ENCODE measurements at places on chromosomes 11 and 22.

GRCh38 chr22:43185860-43186261 is 1.1 kb downstream of the TTLL12 start:
- DNase-seq, result no peak

- DNase-seq, result no peak
Observed at GRCh38 chr11:81967242-81967641, 766.4 kb downstream of the FAM181B start.

- no peak for DNase-seq
Observed at GRCh38 chr11:126475014-126475991, 119.8 kb downstream of the ST3GAL4 start.

- DNase-seq, result no peak
Observed at GRCh38 chr22:19055801-19056200, 66.4 kb downstream of the DGCR2 start.

DNA sequence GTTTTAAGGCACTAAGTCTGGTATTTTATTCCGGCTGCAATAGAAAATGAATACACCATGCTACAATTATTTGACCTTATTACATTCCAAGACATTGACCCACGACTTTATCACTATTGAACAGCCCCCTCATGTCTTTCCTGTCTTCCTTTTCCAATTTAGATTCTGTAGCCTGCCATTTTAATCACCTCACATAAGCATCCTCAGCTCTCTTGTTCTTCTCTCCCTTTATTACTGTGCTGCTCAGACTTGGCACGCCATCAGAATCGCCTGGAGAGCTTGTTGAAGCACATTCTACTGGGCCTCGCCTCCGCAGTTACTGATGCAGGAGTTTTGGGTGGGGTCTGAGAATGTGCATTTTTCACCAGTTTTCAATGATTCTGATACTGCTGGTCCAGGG is 38.7 kb upstream of the SWAP70 start:
- no peak for DNase-seq

DNA sequence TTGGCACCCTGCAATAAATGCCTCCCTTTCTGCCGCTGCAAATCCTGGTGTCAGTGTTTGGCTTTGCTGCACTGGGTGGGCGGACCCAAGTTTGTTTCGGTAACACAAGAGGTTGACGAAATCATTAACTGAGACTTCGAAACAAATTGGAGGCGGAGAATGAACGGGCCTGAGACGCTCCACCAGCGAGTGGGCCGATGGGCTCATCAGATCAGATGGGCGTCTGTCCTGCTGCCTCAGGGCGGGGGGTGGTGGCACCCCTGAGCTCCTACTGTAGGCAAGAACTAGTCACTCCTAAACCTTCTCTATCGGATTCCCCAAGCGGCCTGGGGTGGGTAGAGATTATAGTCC is 918 bp upstream of the CAPN5 start:
- DNase-seq, result no peak

- no peak for DNase-seq
Observed at GRCh38 chr11:18641677-18642076, 7.5 kb upstream of the SPTY2D1 start.

DNA sequence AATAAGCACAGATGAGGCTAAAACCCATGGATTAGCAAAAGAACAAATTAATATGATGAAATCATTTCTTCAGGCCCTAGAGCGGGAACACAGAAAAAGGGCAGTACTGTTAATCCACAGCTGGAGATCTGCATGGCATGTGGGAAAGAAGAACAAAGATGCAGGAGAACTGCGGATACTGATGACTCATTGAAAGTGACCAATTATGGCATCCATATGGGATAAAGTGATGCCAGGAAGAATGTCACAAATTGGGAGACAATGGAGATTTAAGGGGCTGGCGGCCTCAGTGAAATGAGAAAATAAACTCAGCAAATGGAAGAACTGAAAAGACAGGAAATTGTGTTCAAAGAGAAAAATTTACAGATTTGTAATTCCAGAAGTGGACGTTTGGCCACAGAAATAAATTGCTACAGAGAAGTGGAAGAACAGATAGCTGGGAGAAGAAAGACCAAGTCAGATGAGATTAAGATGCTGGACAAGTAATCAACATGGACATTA is 39.4 kb downstream of the SIK3 start:
- no peak for DNase-seq

GRCh38 chr22:33891455-33891854 is 28.8 kb downstream of the LARGE1 start:
- DNase-seq, result no peak

- DNase-seq, result no peak
Observed at GRCh38 chr22:35400501-35400790, 506 bp downstream of the MCM5 start.

- DNase-seq, result no peak
Observed at GRCh38 chr11:127461241-127462064, 460.9 kb upstream of the KIRREL3 start.

DNA sequence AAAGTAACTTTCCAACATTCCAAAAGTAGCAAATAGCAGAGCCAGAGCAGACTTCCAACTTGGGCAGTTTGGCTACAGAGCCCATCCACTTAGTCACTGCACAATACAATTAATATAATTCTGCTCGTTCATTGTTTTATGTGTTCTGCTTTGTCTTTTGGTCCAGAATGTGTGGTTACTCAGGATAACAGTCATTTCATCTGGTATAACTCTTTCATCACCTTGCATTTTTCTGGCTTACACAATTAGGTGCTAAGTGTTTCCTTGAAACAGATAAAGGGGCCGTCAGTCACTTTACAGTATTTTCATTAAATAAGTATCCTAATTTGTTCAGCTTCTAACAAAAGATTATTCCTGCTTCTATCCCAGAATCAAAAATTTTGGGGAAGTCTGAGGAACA is 87.2 kb downstream of the LARGE2 start:
- DNase-seq, result no peak

DNA sequence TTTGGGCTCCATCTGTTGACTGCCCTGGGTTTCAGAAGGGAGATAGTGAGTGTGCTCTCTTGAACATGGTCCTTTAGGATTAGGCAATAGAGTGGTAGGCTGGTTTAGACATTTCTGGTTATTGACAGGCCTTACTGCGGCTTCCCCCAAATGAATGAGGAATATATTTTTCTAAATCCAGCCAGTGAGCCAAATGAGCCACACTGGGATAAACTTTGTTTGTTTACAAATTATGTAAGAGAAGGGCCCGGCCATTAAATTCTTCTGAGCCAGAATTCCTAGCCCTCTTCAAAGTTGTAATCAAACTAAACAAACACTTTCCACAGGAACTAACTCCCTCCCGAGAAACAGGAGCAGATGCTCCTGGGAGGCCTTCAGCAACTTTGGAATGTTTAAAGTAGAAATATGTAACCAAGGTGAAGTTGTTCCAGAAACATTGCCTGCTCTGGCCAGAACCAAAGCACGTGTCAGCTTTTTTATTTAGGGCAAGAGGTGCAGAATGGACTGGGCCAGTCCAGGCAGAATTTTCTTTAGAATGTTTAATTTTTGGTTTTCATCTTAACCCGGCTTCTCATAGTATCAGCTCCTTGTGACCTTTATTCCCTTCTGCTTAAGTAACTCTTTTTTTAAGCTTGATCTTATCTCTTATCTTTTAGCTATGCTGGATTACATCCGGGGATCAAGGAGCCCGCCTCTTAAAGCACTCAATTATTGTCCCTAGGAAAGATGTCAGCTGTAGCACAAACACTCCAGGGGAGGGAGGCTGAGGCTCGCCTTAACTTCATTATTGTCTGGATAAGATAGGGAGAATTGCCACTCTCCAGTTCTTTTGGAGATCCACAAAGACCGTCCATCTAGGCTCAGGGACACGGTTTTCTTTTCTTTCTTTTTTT is 28.7 kb downstream of the ZNRF3 start:
- no peak for DNase-seq

DNA sequence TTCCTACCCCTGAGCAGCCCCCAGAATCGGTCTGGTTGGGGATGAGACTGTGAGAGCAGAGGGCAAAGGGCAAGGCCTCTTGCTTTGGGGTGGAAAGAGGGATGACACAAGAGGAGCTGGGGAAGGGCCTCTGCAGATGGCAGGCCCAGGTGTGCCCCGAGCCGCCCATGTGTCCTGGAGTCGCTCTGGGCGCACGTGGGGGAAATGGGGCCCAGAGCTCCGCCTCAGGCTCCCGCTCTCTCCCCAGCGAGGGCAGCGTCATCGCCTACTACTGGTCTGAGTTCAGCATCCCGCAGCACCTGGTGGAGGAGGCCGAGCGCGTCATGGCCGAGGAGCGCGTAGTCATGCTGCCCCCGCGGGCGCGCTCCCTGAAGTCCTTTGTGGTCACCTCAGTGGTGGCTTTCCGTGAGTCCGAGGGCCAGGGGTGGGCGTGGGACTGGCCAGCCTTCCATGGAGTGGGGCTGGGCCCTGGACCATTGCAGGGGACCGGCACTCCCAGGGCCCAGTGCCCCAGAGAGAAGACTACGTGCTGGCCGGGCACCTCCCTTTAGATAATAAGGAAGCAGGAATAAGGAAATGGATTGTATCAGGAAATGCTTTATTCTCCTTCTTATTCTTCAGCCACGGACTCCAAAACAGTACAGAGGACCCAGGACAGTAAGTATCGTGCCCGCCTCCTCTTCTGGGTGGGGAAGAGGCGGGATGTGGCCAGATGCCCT is 30.1 kb downstream of the ST14 start:
- DNase-seq, result no peak

GRCh38 chr11:9138133-9138453 is 46.7 kb upstream of the SCUBE2 start:
- no peak for DNase-seq

- DNase-seq, result no peak
Observed at GRCh38 chr11:35751664-35752061, 89.1 kb downstream of the TRIM44 start.

DNA sequence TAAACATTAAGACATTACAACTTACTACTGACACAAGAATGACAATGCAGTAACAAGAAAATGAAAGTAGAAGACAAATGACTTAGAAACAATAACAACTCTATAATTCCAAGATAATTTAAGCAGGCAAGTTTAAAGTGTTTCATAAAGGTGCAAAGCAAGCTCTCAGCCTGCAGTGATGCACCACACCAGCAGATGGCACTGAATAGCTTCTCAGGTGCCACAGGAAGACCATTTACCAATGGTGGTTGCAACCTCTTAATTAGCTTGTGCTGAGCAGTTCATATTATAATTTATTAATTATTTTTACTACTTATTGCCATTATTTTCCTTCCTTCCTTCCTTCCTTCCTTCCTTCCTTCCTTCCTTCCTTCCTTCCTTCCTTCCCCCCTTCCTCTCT is 60.6 kb downstream of the NXPE2 start:
- no peak for DNase-seq

- DNase-seq, result no peak
Observed at GRCh38 chr22:31286360-31287255, 5.7 kb downstream of the PIK3IP1 start.

DNA sequence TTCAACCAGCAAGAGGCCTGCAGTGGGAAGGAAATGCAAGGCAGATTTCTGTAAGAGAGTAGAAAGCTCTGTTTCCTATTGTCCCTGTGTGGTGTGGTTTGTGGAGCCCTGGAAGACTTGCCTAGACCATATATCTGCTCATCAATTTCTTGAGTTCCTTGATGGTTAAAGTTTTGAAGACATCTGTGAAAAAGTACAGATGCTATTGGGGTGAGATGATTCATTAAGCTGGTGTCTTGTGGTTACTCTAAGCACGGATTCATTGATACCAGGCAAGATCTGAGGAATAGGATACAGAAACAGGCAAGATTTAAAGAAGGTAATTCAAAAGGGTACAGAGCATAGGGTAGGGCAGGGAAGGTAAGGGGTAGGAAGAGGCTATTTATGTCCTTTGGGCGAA is 275.8 kb upstream of the SESN3 start:
- DNase-seq, result no peak

DNA sequence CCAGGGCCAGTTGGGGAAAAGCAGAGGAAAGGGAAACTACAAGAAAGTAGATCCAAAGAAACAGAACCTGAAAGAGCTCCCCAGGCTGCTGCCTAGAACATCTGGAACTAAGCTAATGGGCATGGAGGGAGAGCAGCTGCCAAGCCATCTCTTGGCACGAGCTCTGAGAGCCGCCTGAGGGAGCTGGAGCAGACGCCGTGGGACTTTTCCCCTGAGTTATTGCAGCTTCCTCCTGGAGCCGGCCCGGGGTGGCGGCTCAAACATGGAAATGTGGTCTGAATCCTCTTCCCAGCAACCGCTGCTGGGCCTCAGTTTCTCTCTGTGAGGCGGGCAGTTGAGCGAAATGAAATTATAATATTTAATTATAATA is 41.8 kb downstream of the LIF start:
- DNase-seq, result no peak

GRCh38 chr11:993632-994167 is 42.8 kb downstream of the MUC6 start:
- no peak for DNase-seq

GRCh38 chr11:1733009-1733715 is 17.2 kb downstream of the IFITM10 start:
- DNase-seq, result peak; percentile 26

- DNase-seq, result no peak
Observed at GRCh38 chr11:101049123-101049522, 80.5 kb downstream of the PGR start.
